ENCODE measurements at places on chromosomes 5 and 9.
A peak's percentile ranks its signal among the peaks of the same experiment; 100 is the strongest.

DNA sequence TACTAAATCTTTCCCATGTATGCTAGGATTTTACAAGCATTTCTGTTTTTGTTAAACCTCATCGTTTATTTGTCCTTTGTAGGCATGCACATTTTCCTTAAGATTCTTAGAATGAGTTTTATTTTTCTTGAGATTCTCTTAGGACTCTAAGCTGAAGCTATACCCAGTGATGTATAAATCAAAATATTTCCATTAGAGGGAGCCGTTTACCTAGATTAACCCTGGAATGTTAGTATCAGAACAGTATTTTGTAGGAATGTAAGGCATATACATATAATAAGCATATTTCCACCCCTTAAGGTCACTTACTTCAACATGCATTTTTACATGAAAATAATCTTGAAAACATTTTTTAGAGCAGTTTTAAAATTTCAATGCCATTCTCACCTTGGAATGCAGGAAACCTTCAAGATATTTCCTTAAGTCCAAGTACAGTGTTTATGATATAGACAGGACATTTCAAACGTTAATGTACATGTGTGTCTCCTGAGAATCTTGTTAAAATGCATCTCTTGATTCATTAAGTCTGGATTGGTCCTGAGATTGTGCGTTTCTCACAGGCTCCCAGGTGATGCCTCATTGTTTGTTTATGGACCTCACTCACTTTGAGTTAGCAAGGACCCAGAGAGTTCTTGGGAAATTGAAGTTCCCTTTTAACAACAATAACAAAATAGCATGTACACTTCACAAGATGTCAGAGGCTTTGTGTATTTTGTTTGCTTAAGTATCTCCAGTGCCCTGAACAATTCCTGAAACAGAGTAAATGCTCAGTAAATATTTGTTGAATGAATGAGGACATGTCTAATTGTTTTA, 34.9 kb upstream of the FCHO2 start:
- DNase-seq, result peak; percentile 51

- no peak for DNase-seq
Observed at GRCh38 chr9:74887981-74888370, 255 bp upstream of the TRPM6 start.

DNA sequence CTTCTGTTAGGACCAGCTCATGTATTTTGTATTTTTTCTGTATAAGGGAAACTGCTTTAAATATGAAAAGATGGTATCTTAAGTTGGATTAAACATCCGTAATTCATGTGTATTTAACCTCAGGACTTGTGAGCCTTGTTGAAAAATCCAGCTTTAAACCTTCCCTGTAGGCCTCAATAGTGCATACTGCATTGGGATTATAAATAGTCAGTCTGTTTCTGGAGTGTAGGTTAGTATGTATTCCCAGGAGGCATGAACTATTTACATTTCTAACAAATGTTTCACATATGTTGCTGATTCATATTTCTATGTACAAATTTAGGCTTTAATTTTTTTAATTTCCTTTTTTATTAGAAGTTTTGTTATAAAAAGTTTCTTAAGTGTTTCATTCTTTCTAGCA, 137.9 kb upstream of the GRHPR start:
- DNase-seq, result no peak

GRCh38 chr5:124056991-124057723, 545.2 kb downstream of the CSNK1G3 start:
- peak; percentile 61 for DNase-seq

GRCh38 chr5:3175416-3175815, 420.2 kb upstream of the IRX1 start:
- DNase-seq, result no peak

GRCh38 chr9:86097510-86098224, 1.7 kb downstream of the GOLM1 start:
- DNase-seq, result no peak

DNA sequence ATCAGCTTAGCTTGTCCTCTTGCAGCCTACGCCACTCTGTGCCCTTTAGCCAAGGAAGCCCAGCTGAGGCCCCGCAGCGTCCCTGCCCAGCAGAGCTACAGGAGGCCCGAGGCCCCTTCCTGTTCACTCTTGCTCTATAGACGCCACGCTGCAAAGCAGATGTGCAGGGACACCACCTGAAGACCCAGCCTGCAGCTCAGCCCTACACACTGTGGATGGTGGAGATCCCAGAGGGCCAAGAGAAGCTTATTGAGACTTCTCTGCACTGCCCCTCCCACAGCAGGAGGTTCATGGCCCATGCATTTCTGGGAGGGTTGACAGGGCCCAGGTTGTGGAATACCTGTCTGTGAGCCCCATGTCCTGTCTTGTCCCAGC, 33.6 kb downstream of the IRF1 start:
- DNase-seq, result no peak

GRCh38 chr9:29069376-29069775, 1496.1 kb upstream of the C9orf72 start:
- no peak for DNase-seq

GRCh38 chr5:142248853-142249462, 75.9 kb downstream of the SPRY4 start:
- DNase-seq, result no peak

GRCh38 chr9:109416135-109416706, 81.9 kb downstream of the PTPN3 start:
- no peak for DNase-seq

- DNase-seq, result no peak
Observed at GRCh38 chr5:78792345-78793055, 143.9 kb upstream of the LHFPL2 start.

DNA sequence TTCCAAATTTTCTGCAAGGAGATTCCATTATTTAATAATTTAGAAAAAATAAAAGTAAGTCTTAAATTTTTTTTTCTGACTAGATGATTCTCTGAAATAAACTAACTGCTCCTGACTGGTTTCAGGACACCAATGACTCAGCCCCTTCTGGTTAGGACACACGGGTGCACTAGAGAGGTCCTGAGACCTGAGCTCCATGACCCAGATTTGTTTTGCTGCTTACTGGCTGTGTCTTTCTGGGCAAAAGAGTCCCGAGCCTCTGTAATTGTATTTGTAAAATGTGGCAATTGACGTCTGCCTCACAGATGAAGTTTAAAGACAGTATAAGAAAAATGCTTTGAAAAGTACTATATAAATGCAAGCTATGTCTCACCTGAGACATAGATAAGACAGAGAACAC, 89.1 kb downstream of the SLC24A2 start:
- no peak for DNase-seq

GRCh38 chr9:34456746-34457145, 1.6 kb downstream of the FAM219A start:
- no peak for DNase-seq

GRCh38 chr5:9622971-9623421, 7.2 kb downstream of the TAS2R1 start:
- no peak for DNase-seq

GRCh38 chr5:98796197-98796972, 22.9 kb downstream of the RGMB start:
- peak; percentile 51 for DNase-seq

DNA sequence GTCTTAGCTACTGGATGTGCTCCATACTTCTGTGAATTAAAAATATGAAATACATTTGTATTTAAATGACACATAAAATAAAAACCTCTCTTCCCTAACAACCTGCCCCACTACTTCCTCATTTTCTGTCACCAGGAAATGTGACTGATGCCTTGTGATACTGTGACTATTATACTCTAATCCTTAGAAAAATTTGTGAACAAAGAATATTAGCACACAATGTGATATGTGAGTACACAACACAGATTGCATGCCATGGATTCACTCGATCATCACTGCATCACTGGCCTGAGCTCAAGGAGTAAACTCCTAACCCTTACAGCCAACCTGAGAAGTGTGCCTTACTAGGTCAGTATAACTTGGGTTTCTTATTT, 281.0 kb downstream of the EFNA5 start:
- no peak for DNase-seq
